ENCODE measurements at places on chromosomes 11 and 22. TPM values are rescaled to one million over a fixed set of nuclear protein-coding genes. Genes with fewer than 3 reads are reported as not detected.

The MALAT1 gene
- polyA plus RNA-seq, result 681 TPM

The OR8B12 gene
- polyA plus RNA-seq, result 0.04 TPM

DNA sequence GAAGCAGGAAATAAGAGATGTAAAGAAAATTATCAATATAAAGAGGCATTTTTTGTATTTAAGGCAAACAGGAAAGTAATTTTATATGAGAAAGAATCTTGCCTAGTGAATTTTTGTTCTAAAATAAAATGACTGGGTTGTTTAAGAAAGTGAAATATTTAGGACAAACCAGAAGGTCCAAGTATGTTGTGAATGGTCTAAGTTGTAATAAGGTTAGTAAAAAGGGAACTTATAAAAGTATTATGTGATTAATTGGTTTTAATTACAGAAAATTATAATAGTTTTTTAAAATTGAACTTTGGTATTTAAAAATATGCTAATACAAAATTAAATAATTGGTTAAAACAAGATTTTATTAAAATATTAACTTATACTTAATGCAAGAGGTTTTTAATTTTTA is 26.6 kb upstream of the EI24 start:
- DNase-seq, result no peak

GRCh38 chr22:46894081-46894671 is 131.7 kb downstream of the TBC1D22A start:
- DNase-seq, result peak; percentile 25

GRCh38 chr11:66491315-66491935 is 11.2 kb downstream of the DPP3 start:
- DNase-seq, result no peak

DNA sequence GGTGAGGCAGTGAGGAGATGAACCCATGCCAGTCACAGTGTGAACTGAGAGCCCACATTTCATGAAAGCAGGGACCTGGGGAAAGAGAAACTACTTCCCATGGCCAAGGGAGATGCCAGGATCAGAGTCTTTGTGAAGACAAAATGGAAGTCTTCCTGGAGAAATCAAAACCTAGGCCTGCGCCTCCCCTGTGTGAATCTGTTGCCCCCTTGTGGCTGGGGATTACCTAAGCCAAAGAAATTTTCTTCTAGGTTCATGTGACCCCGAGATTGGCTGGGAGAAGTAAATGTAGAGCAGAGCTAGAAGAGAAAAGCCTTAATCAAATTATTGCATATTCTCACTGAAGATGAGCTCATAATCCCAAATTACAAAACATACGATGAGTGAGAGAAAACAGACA is 1075.3 kb downstream of the TBC1D22A start:
- DNase-seq, result no peak

The AP1B1 gene
- 46.7 TPM for polyA plus RNA-seq

DNA sequence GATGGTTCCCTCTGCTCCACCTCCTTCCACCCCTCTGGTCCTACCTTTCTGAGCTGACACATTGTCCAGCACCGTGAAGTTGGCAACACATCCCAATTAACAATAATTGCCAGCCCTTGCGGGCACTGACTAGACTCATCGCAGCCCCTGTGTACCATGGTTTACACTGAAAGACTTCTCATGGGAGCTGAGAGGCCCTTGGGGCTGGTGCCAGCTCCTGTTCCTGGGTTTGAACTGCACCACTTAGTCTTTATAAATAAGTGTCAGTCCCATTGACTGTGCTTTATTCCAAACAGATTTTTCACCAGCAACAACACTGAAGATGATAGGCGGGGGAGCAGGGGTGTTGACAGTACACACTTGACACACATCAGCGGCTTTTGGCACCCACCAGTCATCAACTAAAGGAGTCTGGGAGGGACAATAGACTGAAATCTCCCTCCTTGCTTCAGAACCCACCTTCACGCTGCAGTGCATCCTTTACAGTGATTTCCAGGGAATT is 447.3 kb downstream of the NTM start:
- DNase-seq, result no peak

DNA sequence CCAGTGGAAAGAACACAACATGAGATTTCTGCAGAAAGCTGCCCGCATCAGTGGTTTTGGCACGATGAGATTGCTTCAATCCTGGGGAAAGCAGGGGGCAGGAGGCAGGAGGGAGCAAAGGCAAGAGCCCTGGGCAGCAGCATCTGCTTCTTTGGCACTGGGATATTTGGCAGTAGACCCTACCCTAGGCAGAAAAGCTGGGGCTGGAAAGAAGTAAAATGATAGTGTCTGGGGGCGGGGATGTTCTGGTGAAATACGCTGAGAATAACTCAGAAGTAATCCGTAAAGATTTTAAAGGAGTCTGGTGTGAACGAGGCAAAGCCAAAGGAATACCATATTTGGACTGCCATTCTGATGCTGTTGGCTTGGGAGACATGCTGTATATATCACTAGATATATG is 62.0 kb downstream of the FAM76B start:
- DNase-seq, result no peak

- peak; percentile 70 for DNase-seq
These were observed at the start of gene SLC6A5 for GRCh38 chr11:20599221-20600019. Gene SLC6A5 (plus strand): TSS chr11:20599608. CDS start chr11:20599673, 65 bp downstream.

The SCO2 gene
- polyA plus RNA-seq, result not detected

The ZP1 gene
- 0.06 TPM for polyA plus RNA-seq

The NOX4 gene
- 44.6 TPM for polyA plus RNA-seq

- no peak for DNase-seq
These were observed 157.0 kb downstream of the BRD1 start for GRCh38 chr22:49670456-49671330.

DNA sequence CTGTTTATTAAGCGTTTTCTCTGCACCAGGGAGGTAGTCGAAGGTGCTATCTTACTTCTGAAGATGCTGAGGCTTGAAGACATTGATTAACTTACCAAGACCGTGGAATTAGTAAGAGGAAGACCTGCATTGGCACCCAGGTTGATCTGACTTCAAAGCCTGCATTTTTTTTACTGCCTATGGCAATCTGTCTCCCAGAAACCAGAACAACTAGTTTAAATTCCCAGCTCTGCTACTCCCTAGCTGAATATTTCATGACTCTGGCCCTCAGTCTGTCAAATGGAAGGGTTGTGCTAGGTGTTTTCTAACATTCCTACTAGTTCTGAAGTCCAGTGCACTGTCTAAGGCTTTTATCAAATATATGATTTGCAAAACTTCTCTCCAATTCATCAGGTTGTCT is 52.0 kb upstream of the GRAMD1B start:
- no peak for DNase-seq

GRCh38 chr11:57571606-57572005 is 4.1 kb upstream of the UBE2L6 start:
- DNase-seq, result no peak

The RAB39A gene
- 0.52 TPM for polyA plus RNA-seq

DNA sequence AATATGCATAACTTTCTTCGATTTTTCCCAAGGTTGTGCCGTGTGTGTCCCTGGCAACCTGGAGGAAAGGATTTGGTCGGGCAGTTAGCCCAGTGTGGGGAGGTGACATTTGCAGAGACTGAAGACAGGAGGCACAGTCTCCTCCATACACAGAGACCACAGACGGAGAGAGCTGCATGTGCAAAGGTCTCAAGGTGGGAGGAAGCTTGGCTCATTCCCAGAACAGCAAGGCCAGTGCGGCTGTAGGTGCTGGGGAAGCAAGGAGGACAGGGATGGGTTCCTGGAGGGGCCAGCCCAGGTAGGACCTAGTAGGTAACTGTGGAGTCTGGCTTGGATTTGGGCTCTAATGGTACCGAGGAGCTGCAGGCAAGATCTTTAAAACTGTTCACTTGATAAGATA is 20.7 kb upstream of the CPT1A start:
- DNase-seq, result no peak

- no peak for DNase-seq
These were observed 1072.4 kb downstream of the BRD1 start for GRCh38 chr22:48755059-48755949.

The MYBPC3 gene
- polyA plus RNA-seq, result 0.04 TPM

The INSC gene
- 0.47 TPM for polyA plus RNA-seq

GRCh38 chr11:19576054-19576453 is 136.6 kb upstream of the NAV2 start:
- no peak for DNase-seq

- DNase-seq, result peak; percentile 62
These were observed 723 bp downstream of the CCDC89 start for GRCh38 chr11:85685125-85685819.

The UBQLNL gene
- polyA plus RNA-seq, result 0.53 TPM

The MPEG1 gene
- 9.3 TPM for polyA plus RNA-seq

The MUC6 gene
- polyA plus RNA-seq, result 9.9 TPM

- DNase-seq, result no peak
These were observed 19.3 kb downstream of the MB start for GRCh38 chr22:35597692-35598395.

GRCh38 chr11:15204711-15205110 is 90.0 kb downstream of the INSC start:
- no peak for DNase-seq

The CYTH4 gene
- 3.5 TPM for polyA plus RNA-seq

The MS4A4A gene
- 7.5 TPM for polyA plus RNA-seq

DNA sequence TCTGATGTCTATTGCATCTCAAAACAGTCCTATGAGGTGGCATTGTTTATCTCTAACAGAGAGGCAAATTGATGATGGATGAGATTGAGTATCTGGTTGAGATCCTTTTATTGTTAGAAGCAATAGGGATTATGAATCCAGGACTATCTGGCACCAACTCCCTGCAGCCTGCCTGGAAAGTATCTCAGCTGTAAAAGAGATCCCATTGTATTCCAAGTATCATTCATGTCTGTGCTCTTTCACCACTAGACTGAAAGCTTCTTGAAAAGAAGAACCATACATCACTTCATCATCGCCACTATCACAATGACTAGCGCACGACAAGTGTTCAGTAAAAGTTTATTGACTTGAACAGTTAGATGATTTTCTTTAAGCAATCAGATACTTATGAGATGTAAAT is 41.9 kb upstream of the PCF11 start:
- DNase-seq, result no peak

DNA sequence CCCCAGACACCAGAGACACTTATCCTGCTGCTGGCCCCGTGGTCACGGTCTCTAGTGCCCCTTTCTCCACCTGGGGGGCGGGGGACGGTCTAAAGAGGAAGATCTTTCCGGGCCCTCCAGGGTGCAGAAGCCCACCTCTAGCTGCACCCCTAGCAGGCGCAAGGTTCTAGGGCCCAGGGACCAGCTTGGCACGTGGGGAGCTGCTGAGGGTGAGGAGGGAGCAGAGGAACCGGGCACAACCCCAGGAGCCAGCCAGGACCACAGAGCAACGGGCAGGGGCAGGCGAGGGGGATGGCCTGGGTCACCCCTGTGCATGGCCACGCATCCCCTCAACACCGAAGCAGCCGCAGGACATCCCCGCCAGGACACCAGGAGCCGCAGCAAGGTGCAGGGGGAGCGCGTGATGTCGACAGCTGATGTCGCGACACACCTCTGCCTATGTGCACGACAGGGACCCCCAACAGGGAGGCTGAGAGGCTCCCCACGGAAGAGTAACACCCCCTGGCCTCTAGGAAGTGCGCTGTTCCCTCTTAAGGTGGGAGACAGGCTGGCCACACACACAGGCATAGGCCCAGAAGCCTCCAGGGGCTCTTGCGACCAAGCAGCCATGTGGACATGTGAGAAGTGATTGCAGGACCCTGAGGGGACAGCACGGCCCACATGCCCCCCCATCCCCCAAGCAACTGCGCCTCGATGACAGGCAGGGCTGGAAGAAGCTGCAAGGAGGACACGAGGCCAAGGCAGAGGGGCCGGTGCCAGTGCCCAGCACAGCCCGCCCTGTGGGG is 5.1 kb downstream of the LRFN4 start:
- no peak for DNase-seq

The OR5A1 gene
- not detected for polyA plus RNA-seq

DNA sequence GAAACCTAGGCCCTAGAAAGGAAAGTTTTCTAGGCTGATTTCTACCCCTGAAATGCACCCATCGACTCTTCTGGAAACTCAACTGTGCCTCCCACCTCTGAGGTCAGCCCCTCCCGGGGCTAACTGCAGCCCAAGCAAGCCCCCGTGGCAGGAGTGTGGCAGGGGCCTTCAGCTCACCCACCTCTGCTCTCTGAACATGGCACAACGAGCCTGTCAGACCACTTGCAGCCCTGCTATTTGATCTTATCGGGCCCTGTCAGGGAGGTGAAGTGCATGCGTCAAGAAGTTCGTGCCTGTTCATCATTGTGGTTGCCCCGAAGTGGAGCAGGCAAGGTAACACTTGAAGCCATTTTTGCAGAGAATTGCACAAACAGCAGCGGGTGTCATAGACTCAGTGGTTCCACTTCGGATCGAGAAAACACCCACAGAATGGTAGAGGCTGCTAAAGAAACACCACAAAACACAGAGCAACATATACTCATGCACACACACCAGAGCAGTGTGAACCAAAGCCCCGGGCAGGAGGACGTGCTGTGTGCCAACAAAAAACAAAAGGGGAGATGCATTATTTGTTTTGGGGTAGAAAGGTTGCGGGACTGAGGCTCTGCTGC is 262.7 kb downstream of the ETS1 start:
- no peak for DNase-seq

GRCh38 chr11:32333320-32333991 is 101.9 kb downstream of the WT1 start:
- peak; percentile 66 for DNase-seq

- no peak for DNase-seq
These were observed at the start of gene FAM83F for GRCh38 chr22:39994566-39995392. Gene FAM83F (plus strand): TSS chr22:39994954. CDS start chr22:39995043, 89 bp downstream.

The DNAJB7 gene
- polyA plus RNA-seq, result 0.25 TPM

The PACSIN3 gene
- polyA plus RNA-seq, result 33.8 TPM

The MMP27 gene
- not detected for polyA plus RNA-seq

- no peak for DNase-seq
These were observed 974 bp downstream of the DGCR8 start for GRCh38 chr22:20080776-20081654.

- no peak for DNase-seq
These were observed 100.3 kb downstream of the RBFOX2 start for GRCh38 chr22:35928285-35928798.

- no peak for DNase-seq
These were observed 86.0 kb upstream of the CADM1 start for GRCh38 chr11:115590254-115590653.

DNA sequence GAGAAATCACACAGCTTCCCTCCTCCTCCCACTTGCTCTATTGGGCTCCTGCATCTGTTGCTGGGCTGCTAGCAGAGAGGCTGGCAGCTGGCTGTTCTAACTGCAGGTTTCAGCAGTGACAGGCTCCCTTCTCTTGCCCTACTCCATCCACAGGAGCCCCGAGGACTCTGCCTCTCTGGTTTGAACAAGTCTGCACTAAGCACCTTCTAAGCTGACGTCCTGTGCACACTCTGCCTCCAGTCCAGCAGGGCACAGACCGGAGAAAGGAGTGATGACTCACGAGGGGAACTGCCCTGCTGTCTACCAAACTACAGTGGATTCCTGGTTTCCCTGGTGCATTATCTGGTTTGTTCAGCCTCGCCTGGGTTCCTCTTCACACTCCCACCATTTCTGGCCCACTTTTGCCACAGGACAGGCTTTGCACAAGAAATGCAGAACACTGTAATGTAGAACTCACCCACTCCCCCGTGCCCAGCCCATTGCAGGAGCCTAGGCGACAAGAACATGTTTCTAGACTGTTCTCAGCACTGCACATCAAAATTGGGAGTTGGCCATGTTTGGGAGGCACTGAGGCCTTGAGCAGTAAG is 26.0 kb downstream of the IL10RA start:
- DNase-seq, result no peak

The KRTAP5-7 gene
- 0.09 TPM for polyA plus RNA-seq
